NCI-H510A treated with DMSO at 0.1 percent for 48 hours (cell line): ENCODE measurements at places on chromosomes 5 and 9.

GRCh38 chr9:75855509-75855908, 35.0 kb upstream of the PCSK5 start:
- DNase-seq = no peak

DNA sequence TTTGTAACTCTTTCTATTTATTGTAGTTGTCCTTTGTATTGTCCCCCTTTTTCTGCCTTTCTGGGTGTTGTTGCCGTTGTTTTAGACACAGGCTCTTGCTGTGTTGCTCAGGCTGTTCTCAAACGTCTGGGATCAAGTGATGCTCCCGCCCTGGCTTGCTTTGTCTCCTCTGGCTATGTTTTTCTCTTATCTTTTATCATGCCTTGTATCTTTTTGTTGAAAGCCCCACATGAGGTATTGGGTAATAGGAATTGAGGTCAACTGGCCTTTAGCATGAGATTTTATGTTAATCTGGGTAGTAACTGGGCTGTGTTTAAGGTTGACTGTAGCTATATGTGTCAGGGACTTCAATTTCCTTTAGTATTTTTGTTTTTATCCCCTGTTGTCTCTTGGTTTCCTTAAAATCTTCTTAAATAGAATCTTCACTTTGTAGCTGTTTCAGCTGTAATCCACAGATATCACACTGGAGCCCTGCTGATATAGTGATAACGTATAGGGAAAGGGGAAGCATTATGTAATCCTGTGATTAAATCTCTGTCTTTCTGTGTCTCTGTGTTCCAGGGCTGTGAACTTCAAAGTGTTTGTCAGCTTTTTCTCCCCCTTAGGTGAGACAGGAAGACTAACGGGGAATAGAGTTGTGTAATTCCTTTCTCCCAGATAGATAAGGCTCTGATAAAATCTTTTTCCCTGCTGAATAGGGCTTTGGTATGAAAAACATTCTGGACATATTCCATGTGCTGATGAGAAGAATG, 25.9 kb upstream of the CACNA1B start:
- no peak for DNase-seq

- DNase-seq = no peak
Measured at GRCh38 chr9:5578698-5579085, 50.2 kb upstream of the RIC1 start.

DNA sequence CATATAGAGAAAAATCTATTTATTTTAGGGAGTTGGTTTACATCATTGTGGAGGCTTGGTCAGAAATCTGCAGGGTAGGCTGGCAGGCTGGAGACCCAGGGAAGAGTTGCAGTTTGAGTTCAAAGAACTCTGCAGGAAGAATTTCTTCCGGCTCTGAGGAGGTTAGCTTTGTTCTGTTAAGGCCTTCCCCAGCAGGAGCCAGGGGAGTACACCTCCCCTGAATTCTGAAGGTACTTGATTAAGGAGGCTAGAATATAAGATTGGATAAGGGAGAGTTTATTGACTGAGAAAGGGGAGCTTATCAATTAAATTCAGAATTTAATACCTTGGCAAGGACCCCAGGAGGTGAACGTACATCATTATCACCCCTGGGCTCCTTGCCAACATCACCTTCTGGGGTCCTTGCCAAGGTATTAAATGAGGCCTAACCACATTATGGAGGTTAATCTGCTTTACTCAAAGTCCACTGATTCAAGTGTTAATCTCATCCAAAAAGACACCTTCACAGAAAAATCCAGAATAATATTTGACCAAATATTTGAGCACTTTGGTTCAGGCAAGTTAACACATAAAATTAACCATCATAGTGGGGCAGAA, 351.7 kb downstream of the CWC27 start:
- no peak for DNase-seq
